ENCODE measurements at places on chromosomes 12 and 14.

- DNase-seq, result peak; percentile 3
Measured at GRCh38 chr12:72570601-72571000, 298.4 kb downstream of the TRHDE start.

DNA sequence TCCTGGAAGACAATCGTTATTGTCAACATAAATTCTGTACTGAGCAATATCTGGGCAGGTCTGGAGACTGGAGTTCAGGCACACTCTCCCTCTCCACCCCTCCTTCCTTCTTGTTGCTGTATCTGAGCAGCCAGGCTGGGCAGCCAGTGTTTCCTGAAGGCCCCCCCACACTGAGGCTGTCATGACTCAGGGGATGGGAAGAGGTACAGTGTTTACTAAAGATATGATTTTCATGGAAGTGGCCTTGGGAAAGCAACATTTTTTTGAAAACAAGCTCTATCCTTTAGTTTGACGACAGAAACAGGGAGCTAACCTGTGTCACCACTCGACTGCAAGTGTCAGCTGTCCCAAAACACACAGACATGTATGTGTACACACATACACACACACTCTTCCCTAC is 1485.4 kb upstream of the TMEM132C start:
- DNase-seq, result no peak

GRCh38 chr12:130482448-130482847 is 144.8 kb downstream of the PIWIL1 start:
- DNase-seq, result no peak

- peak; percentile 67 for DNase-seq
Measured at GRCh38 chr14:61621444-61621843, 73.9 kb upstream of the HIF1A start.

DNA sequence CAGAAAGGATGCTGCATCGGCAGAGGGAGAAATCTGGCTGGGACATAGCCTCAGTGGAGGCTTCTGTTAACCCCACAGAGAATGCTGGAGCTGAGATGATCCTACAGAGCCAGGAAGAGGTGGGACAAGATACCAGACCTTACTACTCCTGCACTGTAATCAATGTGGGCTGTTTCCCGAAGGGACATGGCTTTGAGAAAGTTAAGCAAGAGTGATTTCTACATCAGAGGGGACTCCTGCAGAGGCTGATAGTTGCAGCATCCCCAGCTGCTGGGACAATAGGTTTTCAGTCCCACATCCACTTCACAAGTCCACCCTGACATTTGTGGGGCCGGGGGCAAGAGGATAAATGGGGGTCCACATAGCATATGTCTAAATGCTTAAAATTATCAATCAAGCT is 22.5 kb upstream of the CMKLR1 start:
- DNase-seq, result no peak

GRCh38 chr12:114683709-114684097 is 272 bp downstream of the TBX3 start:
- DNase-seq, result no peak

GRCh38 chr14:67941456-67942018 is 122.0 kb downstream of the RAD51B start:
- DNase-seq, result no peak

- DNase-seq, result no peak
Measured at GRCh38 chr12:105861227-105861626, 277.5 kb downstream of the NUAK1 start.

DNA sequence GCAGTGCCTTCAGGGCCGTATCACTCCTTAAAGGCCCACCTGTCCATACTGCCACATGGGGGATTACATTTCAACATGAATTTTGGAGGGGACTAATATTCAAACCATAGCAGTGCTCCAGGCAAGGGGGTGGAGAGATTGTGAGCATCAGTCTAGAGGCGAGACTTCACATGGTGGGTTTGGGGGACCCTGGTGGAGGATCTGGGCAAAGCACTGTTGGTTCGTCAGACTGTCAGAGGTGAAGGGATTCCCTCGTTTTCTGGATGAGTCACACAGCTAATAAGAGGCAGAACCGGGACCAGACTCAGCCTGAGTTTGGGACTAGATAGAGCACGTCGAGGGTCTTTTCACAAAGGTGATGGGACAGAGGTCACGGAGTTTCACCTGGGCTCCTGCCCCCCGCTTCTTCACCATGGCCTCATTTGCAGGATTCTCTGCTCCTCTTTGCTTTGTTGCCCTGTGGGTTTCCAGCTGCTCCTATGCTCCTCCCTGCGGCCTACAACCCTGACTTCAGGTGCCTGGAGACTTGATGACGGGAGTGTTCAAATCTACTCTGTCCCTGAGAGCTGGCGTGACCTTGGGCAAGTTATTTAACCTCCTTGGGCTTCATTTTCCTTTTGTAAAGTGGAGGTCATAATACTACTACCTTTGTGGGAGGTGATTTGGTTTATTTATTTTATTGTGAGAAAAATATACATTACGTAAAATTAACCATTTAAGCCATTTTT is 41.5 kb downstream of the TEAD4 start:
- DNase-seq, result no peak

DNA sequence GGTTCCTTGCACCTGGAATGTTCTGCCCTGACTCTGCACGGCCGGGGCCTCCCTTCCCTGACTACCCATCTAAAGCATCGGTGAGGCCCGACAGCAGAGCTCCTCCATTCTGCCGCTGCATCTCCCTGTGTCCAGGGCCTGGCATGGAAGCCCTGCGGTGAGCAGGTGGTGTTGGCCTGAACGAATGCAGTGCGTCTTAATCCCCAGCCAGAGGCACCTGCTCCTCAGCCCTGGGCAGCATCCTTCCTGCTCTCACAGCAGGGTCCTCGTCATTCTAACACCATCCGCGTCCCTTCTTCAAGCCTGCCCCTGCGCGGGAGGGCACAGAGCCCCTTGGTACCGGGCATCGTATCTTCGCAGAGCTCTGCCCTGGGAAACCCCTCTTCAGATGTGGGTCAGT is 15.4 kb downstream of the BEGAIN start:
- DNase-seq, result no peak

DNA sequence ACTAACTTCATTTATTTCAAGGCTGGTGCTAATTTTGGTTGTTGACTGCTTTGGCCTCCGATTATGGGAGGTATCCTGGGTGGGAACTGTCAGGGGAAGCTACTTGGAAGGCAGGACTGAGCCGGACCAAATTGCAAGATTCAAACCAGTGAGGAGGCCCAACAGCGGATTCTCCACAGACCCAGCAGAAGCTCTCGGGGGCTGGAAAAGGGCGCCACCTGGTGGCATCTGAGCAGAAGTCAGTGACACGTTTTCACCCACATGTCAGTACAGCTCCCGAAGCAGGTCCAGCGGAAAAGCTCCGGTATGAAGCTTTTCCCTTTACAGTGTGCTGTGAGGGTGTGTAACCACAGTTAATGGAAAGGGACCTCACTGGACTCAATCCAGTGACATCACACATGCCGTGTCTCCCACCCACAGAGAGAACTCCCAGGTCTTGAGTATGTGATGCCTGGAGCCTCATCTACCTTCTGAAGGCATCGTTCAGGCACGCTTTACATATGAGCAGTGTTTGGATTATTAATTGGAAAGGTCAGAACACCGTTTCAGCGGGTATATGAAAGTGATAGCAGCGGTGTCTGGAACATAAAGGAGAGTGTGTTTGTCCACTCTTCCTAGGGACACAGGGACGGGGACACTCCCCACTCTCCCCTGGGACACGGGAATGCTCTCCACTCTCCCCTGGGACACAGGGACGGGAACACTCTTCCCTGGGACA is 3.6 kb upstream of the P2RX2 start:
- peak; percentile 87 for DNase-seq

DNA sequence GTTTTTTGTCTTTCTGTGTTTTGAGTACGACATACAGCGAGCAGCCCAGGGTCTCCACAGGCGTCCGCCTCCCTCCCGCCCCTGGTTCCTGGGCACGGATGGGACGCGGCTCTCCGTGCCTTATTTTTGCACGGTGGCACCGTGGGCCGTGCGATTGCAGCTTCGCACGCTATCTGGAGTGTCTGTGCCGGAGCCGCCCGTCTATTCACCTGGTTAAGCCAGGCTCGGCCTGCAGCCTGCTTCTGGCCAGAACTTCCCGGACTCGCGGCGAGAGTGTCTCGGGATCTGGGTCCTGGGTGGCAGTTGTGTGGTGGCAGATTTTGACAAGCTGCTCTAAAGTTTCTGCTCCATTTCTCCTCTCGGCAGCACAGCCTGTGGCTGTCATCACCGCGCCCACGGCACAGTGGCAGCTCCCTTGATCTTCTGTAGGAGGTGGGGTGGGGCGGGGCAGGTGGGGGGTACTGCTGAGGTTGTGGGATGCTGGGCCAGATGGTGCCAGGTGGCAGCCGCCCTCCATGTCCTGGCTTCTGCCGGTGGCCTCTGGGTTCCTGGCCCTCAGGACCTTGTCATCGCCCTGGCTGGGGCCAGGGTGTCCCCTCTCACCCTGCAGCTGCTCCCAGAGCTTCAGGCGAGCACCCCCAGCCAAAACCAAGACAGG is 2.9 kb downstream of the MMP17 start:
- peak; percentile 42 for DNase-seq
